ENCODE measurements at places on chromosomes 2 and 18.
A peak's percentile ranks its signal among the peaks of the same experiment; 100 is the strongest.

DNA sequence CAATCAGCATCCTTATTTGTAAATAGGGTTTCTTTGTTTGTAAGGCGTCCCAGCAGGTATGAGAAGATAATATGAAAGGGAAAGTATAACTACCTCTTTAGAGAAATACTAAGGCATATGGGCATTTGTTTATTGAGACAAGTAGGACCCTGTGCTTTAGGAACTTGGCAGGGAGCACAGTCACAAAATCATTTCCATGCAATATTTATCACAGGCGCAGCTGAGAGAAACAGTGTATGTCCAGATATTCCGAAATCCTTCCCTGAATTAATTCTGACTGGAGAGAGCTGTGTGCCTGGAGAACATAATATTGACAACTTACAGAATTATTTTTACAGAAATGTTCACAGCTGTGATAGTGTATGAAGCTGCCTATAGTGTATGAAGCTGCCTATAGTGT lies 416.7 kb downstream of the THSD7B start:
- no peak for DNase-seq

- DNase-seq = no peak
These were observed 8.4 kb upstream of the KCNG2 start for GRCh38 chr18:79789091-79789891.

DNA sequence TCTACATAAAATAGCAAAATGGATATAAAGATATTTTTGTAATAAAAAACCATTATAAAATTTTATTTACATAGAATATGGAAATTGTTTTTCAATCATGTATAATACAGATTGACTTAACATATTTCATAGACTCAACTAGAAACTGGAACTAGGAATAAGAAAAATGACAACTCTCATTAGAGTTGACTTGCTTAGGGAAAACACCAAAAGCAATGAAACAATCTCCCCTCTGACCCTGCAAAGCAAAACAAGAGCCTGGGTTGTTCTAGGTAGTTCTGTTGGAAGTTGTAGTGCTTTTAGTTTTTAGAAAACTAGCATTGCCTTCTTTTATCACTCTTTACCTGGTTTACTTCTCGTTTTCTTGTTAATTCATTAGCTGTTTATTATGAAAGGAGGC lies 32.2 kb upstream of the MTIF2 start:
- no peak for DNase-seq

DNA sequence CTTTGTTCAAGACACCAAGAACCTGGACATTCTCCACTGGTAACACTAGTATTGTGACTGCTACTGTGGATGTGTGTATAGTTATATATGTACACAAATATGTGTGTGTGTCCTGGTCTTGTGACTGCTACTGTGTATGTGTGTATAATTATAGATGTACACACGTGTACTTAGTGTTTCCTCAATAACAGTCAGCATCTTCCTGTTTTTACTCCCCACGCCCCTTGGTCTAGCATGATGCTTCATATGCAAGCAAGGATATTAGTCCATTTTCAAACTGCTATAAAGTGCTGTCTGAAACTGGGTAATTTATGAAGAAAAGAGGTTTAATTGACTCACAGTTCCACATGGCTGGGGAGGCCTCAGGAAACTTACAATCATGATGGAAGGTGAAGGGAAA lies 802.7 kb downstream of the RNF144A start:
- DNase-seq = no peak

DNA sequence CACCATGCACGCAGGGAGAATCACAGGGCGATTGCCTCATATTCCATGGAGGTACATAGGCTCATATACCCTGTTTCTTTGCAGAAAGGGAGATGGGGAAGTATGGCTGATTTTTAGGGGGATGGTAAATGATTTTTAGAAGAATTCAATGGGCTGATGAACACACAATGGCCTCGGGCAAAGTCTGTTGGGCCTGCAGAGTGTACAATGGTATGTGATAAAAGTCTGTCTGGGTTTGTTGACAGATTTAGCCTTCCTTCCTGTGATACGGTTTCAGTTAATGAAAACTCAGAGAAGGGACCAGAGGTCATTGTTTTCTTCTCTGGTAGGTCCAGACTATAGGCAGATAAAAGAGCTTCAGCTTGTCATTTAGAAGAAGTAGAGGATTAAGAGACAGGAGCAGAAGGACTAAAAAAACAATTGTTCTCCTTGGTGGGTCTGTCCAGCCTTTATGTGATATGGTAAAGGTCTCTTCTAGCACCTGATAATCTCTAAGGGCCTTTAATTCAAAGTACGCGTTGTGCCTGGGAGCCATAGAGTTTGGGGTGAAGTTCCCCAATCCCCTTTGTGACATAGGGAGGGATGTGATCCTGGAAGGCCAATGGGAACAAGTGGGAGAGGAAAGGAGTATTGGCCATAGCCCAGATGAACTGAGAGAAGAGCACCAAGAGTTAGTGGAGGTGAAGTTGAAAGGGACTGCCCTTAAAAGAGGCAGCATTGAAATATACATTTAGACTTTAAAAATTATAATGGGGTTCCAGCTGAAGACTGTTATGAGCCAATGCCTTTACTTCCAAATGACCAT lies 107.5 kb upstream of the SERPINE2 start:
- no peak for DNase-seq

DNA sequence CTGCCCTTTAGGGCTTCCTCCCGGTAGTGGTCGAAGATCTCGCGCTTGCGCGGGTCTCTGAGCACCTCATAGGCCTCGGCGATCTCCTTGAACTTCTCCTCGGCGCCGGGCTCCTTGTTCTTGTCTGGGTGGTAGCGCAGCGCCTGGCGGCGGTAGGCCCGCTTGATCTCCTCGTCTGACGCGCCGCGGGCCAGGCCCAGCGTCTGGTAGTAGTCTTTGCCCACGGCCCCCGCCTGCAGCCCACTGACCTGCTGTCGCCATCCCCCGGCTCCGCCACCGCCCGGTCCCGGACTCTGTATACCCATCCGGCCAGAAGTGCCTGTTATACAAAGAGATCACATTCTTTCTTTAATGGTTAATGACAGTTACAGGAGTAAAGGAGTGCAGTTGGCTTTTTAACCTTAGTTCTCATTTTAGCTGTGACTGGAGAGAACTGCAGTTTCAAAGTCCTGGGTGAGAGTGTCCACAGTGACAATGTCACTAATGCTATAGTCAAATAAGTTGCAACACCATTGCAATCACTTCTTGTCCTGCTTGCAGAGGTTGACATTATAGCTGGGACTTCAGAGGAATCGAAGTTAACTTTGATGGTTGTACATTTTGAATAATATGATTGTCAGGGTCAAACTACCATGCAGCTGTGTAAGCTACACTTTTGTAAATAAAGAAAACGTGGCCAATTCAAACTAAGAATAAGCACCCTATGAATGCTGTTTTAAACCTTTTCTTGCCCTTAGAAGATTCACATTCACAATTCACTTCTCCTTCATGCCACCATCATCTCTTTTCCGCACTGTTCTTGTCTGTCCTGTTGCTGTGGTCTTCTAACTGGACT lies 35.3 kb upstream of the CAVIN2 start:
- DNase-seq = no peak

GRCh38 chr2:173075781-173076580 lies at the start of gene MAP3K20:
Gene MAP3K20 (plus strand): TSS chr2:173075846. CDS start chr2:173091032, 15,186 bp downstream.
- DNase-seq = peak; percentile 13

DNA sequence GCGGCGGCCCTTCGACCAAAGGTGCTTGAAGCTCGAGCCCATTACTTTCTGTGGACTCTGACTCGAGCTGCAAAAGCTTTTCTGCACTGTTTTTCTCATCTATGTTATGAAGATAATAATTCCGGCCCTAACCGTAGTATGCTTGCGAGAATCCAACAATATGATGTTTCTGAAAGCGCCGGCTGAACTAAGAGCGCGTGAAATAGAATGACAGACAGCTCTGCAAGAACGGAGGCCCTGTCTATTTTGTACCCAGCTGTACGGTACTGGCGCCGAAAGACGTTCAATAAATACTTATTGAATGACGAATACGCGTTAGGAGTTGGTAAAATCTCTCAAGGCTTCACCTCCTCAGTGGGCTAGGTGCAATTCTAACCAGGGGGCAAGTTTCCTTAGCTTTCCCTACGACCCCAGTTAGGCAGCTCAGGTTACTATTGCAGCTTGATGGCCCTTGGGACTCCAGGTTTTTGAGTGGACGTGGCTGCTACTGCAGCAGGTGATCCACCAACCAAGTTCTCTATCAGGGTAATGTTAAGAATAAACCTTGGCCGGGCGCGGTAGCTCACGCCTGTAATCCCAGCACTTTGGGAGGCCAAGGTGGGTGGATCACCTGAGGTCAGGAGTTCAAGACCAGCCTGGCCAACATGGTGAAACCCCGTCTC lies 570 bp downstream of the SCRN3 start:
- no peak for DNase-seq

DNA sequence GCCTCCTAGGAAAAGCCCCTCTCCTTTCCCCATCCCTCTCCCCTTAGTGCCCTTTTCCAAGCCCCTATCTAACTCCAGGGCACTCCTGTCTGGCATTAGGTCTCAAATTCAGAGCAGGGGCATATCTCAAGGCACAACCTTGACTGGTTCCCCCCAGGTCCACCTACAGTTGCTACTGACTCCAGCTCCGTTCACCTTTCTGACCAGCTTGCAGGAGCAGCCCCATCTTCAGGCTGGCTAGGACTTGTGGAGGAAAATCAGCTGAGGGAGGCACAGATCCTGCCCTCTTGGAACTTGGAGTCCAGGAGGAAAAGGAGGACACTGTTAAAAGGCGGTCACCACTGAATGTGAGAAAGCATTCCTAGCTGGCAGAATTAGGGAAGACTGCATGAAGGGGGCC lies 152.4 kb downstream of the ZFP36L2 start:
- DNase-seq = no peak

Measured in stimulated activated CD8-positive, alpha-beta memory T cell treated with anti-CD3 and anti-CD28 coated beads, Interleukin-15, amount 100 ng/mL, for 24 hours (primary cell).